ENCODE measurements at places on chromosomes 11 and 22.

GRCh38 chr11:85848006-85848405, 7.2 kb upstream of the CCDC83 start:
- no peak for DNase-seq

DNA sequence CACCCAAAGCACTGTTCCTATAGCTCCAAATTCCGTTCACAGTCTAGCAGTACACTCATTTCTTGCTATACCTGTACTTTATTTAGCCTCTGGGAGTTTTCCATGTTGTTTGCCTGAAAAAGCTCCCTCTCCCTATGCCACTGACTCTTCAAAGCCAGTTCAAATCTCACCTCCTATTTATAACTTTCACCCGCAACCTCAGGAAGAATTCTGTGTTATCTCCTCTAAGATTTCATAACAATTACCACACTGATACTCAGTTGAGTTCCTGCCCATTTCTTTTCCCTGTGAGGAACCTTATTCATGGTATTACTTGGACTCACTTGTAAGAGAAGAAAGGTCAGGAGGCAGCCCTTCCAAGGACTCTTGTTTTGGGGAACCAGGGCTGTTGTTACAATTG, 25.2 kb downstream of the GDPD4 start:
- DNase-seq, result no peak

- no peak for DNase-seq
Observed at GRCh38 chr22:44276706-44277356, 35.9 kb downstream of the SHISAL1 start.

- no peak for DNase-seq
Observed at GRCh38 chr11:84414920-84415319, 1128.8 kb upstream of the CCDC90B start.

GRCh38 chr22:36360011-36360410, 27.8 kb downstream of the MYH9 start:
- no peak for DNase-seq

DNA sequence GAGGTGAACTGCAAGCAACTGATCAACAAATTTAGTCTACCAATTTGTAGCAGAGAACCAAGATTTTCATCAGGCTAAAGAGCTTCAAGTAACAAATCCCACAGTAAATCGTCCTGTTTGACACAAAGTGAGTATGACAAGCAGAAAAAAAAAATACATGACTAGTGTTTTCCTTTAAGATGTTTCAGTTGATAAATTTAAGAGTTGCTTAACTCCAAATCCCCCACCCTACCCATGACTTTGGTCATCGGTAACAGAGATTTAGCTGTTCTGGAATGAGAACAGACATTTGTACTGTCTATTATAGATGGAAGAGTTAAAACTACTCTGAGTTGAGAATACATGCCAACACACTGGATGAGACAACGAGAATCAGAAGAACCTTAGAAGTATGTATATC, 165.0 kb upstream of the MTMR2 start:
- DNase-seq, result no peak

DNA sequence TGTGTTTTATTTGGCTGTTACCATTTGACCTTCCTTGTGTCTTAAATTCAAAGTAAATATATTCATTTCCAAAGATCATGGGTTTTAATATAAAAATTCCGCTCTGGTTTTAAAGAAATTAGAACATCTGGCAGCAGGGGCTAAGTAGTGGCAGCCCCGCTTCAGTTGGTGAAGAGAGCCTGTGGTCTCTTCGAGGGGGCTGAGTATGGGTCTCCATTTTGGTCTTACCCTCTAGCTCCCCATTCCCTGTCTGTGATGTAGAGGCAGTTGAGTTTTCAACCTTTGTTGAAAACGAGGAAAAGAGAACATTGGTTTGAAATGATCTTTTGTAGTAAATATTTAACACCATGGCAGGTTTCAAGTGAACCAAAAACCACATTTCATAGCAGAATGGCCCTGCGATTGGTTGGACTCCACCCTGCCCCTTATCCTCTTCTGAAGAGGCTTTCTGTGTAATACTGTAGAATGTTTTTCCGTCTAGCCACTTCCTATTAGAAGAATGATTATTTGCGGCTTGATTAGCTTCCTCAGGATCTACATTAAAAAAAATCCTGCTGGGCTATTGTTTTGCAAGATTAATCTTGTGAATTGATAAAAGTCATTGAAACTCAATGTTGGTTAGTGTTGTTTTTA, 17.7 kb downstream of the APLP2 start:
- DNase-seq, result no peak

DNA sequence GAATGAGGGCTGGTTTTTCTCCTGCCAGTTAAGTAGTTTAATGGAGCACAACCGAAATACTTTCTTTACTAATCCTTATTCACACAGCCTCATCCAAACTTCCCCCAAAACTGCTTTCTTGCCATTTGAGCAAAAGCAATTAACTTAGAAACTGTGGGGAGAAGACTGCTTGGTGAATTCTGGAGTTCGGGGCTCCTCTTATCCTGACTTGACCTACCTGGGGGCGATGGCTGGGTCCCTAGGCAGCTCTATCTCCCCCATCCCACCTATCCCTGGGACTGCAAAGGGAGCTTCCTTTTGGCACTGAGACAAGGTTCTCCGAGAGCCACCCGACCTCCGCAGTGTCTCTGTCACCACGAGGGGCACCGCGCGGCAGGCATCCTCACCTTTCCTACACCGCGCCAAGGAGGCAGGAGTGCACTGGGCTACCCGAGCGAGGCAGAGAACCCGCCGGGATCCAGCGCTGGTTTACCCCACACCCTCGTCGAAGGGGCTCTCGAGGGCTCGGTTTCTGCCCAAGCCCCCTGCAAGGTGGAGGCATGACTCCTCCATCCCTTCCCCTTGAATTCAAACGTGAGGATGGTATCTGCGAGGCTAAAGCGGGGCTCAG, 759 bp downstream of the DESI1 start:
- DNase-seq, result no peak

GRCh38 chr11:127552446-127552845, 551.9 kb upstream of the KIRREL3 start:
- no peak for DNase-seq

GRCh38 chr11:28729339-28729738, 621.2 kb downstream of the METTL15 start:
- no peak for DNase-seq

DNA sequence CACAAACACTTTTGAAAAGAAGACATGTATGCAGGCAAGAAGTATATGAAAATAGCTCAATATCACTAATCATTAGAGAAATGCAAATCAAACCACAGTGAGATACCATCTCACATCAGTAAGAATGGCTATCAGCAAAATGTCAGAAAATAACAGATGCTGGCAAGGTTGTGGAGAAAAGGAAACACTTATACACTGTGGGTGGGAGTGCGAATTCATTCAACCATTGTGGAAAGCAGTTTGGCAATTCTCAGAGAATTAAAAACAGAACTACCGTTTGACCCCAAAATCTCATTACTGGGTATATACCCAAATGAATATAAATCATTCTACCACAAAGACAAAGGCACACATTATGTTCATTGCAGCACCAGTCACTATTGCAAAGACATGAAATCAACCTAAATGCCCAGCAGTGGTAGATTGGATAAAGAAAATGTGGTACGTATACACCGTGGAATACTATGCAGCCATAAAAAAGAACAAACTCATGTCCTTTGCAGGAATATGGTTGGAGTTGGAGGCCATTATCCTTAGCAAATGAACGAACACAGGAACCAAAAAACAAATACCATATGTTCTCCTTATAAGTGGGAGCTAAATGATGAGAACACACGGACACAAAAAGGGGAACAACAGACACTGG, 18.5 kb downstream of the MMP13 start:
- no peak for DNase-seq

GRCh38 chr22:44667276-44667675, 34.7 kb upstream of the PRR5 start:
- DNase-seq, result no peak

DNA sequence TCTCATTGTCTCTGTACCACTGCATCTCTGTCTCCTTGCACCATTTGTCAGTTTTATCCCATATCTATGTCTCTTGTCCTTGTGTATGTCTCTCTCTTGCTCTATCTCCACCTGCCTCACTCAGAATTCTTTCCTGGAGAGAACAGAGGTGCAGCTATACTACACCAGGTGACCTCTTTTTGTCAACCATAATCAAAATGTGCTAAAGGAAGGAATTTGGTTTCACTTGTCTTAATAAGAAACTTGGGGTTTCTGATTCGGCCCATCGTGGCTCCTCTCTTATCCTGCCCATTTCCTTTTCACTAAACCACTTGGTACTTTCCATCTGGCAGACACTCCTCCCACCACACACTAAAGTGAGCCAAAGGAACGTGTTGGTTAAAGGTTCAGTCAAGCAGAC, 2.0 kb upstream of the C11orf42 start:
- no peak for DNase-seq

- DNase-seq, result no peak
Observed at GRCh38 chr11:65330544-65330943, 3.1 kb upstream of the DPF2 start.

DNA sequence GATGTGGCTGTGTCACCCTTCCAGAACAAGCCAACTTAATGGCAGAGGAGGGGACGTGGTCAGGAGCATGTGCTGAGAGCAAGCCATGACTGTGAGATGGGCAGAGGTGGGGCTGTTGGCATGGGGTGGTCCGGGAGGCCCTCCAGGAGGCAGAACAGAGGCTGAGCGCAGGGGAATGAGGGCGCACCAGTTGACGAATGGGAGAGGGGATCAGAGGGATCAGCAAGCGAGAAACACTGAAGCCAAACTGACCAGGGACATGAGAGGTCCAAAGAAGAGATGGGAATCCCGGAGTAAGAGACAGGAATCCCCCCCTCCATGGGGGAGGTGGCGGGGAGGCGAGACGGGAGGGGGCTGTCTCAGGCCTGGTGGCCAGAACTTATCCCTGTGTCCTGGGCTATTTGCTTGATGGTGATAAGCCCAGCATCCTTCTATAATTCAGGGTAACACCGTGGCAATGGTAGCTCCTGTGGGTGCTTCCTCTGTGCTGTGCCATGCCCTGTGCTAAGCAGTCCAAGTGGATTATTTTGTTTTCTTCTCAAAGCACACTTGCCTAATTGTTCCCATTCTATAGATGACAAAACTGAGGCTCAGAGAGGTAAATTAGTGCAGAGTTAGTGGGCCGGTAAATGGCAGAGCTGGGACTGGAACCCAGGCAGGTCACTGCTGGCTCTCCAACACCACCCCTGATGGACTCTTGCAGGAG, 83.4 kb upstream of the SHISAL1 start:
- DNase-seq, result no peak

- no peak for DNase-seq
Observed at GRCh38 chr11:1167256-1167655, 9.5 kb downstream of the MUC5AC start.

All from hippocampal formation (tissue), 2 donors.